GDM1 (cell line): ENCODE measurements at places on chromosomes 11 and 22.

DNA sequence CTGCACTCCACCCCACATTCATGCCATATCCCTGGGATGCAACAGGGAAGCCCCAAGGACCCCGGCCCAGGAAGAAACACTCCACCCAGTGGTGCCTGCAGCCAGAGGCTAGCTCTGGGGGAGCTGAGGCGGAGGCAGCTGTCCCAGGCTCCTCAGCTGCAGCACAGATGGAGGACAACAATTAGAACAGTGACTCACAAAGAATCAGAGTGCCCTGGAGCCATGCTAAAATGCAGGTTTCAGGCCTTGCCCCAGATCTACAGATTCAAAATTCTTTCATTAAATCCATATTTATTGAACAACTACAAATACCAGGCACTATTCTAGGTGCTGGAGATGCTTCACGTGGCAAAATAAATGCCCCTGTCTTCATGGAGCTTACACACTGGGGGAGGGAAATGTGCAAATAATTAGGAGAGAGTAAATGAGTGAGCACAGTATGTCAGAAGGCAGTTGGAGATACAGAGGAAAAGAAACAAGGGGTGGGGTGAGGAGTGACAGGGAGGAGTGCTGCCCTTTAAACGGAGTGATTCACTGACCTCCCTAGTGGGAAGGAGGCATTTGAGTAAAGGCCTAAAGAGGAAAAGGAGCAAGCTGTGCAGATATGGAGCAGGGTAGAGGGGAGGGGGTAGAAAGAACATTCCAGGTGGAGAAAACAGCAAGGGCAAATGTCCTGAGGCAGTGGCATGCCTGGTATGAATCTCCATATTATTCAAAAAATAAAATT lies 73.3 kb upstream of the CSNK2A3 start:
- DNase-seq, result no peak

DNA sequence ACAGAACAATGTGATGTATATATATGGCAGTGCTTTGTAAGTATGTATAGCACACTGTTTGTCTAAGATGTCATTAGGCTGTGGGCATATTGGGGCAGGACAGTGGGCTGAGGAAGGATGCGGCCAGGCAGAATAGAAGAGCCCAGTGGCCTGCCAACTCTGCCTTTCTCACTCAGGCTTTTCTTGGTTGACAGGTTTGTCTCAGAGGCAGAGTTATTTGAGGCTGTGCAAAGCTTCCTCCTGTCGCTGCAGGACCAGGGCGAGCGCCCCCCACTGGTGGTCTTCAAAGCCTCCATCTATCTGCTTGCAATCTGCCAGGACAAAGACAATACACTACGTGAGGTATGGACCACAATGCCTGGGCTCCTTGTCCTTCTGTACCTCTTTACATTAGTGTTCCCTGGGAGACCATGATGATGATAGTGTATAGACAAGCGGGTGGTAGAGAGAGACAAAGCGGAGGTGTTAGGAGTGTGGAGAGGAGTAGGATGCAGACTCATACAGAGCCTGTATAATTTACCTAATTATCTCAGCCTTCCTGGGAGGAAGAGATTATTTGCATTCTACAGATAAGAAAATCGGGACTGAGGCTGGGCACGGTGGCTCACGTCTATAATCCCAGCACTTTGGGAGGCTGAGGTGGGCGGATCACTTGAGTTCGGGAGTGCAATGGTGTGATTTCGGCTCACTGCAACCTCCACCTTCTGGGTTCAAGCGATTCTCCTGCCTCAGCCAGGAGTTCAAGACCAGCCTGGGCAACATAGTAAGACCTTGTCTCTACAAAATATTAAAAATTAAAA lies 37.3 kb upstream of the CCDC134 start:
- peak; percentile 5 for DNase-seq

DNA sequence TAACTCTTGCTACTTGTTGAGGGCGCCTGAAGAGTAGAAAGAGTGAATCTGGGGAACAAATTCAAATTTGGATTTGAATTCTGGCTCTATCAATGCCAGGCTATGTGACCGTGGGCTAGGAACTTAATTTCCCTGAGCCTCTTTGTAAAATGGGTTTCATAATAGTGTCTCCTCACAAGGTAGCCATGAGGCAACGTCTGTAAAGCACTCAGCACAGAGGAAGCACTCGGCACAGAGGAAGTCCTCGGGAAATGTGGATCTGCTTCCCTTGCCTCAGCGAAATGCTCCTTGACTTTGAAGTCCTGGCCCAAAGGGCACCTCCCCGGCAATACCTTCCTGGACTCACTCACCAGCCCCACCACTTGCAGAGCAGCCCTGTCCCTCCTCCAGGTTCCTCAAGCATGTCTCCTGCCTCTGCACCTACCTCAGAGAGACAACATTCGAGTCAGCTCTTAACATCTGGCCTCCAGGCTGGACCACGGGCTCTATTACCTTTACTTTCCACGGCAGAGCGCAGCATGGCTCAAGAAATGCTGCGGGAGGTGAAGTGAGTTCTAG lies 17.7 kb downstream of the CD6 start:
- no peak for DNase-seq

GRCh38 chr11:118051136-118051610 lies 25.7 kb upstream of the TMPRSS4 start:
- DNase-seq, result no peak

DNA sequence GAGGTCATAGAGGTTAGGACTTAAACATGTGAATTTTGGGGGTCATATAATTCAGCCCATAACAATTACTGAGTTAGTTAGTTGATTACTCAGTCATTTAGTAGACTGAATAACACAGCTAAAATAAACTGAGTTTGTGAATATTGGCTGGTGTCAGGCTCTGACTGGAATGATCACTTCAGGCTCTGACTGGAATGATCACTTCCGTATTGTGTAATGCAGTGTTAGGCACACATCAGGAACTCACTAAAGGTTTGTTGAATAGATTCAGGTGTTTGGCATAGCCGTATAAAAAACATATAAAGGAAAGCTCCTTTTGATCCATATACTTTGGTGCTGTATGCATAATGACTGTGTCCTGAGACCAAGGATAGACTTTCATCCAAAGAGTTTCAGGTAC lies 610.5 kb downstream of the INSC start:
- DNase-seq, result no peak

GRCh38 chr11:10414181-10414580 lies 40.9 kb upstream of the AMPD3 start:
- DNase-seq, result peak; percentile 81

DNA sequence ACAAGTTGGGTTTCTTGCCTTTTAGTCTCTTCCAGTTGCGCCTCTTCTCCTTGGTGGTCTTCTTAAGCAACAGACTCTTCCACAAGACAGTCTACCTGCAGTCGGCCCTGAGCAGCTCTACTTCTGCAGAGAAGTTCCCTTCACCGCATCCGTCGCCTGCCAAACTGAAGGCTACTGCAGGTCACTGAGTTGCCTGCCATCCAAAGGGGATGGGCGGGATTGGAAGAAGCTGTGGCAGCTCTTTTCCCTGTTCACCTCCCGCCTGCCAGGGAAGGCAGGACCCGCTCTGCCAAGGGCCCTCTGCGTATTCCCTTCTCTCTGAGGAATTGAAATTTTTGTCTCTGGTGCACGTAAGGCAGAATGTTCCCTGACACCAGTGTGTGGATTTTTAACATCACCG lies 9.2 kb upstream of the STT3A start:
- DNase-seq, result no peak

DNA sequence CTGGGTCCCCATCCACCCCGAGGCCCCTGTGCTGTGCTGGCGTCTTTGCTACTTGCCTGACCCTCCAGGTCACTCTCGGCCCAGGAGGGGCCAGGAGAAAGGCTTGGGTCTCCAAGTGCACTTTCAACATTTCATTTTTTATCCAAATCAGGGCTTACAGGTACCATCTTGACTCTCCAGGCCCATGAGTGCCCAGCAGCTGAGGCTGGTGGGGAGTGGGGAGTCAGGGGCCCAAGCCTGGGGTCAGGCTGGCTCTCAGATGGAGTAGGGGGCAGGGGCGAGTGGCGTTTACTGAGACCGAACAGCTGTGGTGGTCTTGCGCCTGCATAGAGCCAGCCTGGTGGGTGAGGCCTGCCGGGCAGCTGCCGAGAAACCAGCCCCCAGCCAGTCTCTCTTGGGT lies 61.6 kb downstream of the MPPED1 start:
- DNase-seq, result no peak

DNA sequence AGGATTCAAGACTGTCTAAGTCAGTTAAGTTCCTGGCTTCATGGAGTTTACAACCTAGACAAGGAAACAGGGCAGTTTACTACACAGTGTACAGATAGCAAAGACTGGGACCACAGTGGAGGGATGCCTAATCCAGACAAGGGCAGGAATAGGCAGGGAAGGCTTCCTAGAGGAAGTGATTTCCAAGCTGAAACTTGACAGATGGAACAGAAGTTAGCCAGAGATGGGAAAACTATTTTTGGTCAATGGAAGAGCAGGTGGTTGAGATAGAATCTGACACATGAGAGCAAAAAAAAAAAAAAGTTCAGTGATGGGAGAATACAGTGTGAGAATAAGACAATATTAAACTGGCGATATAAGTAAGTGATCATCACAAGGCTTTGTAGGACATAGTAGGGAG lies 1.3 kb downstream of the COA4 start:
- no peak for DNase-seq

- DNase-seq, result no peak
Measured at GRCh38 chr11:65448418-65449105, 26.0 kb downstream of the NEAT1 start.

GRCh38 chr11:63042596-63042995 lies 27.0 kb upstream of the SLC22A8 start:
- no peak for DNase-seq

- DNase-seq, result no peak
Measured at GRCh38 chr11:120431633-120432032, 79.9 kb upstream of the GRIK4 start.

DNA sequence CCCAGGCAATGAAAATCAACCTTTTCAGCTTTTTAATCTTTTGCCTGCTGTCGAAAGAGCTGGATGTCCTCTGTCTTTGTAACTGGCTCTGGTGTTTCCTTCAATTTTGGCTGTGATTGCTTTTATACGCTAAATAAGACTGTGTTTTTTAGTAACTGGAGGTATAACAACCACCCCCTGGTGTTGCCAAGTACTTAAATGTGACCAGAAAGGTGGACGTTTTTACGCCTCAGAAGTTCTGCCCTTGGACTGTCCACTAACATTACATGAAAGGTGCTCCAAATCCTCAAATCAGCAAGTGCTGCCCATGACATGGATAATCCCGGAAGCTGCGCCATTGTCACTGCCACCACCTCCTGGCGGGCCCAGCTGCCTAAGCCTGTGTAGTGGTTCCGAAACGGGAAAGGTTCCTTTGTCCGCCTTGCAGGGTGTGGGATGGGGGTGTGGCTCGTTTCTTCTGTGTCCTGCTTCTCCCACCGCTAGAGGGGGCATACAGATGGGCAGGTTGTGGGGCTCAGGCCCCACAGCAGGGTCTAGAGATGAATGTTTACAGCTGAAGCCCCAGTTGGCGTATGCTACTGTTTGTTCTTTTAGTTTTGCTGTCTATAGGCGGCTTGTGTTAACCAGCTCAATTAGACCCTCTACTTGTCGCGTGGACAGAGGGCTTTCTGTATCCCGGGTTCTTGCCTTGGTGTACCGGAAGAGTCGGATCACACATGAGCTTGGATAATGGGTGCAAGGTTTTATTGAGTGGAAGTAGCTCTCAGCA lies 82.2 kb upstream of the SEPTIN5 start:
- DNase-seq, result no peak

DNA sequence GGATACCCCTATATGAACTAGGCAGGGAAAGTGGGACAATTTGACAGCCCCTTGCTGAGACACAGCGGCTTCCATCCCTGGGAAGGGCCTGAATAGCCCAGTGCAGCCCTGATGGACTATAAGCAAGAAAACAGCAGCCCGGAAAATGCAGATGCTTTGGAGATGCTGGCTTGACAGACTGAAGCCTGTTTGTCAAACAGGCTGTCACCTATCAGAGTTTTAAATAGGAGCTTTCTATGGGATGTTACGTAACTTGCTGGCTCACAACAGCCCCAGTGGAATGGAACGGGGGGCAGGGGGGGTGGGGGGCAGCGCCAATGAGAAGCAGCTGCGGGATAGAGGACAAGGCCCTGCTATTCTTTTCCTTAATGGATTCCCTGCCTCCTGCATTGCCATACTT lies 91.9 kb upstream of the NTM start:
- no peak for DNase-seq

DNA sequence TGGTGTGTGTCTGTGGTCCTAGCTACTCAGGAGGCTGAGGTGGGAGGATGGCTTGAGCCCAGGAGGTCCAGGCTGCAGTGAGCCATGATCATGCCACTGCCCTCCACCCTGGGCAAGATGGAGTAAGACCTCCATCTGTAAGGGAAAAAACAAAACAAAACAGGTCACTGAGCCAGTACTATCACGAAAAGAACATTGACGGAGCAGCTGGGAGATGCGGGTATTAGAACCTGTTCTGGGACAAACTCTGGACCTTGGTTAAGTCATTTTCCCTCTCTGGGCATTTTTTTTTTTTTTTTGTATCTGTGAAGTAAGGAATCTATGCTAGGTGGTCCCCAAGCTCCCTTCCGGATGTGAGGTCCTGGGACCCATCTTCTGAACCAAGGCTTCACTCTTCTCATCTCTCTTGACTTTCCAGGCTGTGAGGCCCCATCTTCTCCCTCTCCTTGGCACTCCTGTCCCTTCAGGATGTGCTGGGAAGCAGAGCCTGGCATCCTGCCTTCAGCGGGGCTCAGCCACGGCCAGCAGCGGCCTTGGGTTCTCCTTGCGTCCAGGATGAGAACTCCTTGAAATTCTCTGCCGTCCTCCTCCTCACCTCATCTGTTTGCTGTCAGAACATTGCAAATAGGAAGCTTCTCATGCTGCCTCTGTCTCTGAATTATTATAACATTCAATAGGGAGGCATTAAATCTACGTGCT lies 130.8 kb downstream of the GRIK4 start:
- no peak for DNase-seq

GRCh38 chr11:93482556-93482955 lies 60.6 kb downstream of the SMCO4 start:
- no peak for DNase-seq

DNA sequence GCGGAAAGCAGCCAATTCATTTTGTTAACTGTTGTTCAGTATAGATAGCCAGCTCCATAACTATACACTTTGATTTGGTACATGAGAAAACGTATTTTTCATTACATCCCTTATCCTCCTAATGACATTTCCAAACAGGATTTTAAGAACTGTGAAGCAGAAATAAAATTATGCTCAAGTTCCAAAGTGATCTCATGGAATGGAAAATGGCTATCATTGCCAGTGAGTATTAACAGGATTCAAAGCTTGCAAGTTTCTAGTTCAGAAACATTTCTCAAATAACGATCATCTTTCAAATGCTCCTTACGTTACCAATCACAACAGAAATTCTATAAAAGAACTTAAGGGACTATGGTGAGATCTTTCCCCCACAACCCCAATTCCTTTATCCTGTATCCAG lies 53.7 kb downstream of the CADM1 start:
- no peak for DNase-seq

GRCh38 chr11:71133946-71134345 lies 118.4 kb downstream of the SHANK2 start:
- DNase-seq, result no peak

DNA sequence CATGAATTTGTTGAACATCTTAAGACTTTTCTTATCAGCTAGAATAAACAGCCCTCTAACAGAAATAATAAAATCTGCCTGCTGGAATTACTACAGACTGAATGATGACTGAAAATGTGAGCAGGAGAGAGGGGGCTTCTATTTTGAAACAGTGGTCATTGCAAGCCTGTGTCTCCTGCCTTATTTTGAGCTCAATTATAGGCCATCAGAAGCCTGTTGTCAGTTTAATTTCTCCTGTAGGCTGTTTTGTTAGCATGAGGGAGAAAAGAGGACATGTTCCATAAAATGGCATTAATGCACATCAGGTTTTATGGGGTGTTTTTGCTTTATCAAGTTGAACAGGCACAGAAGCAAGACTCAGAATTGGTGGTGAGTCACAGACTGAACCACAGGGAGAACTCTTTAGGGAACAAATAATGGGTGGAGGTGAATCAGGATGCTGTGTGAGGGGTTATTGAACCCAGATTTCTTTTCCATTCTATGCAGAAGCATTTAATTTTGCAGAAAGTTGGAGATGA lies 129.1 kb downstream of the PARVA start:
- no peak for DNase-seq
